ENCODE measurements at places on chromosomes 6 and 20.

DNA sequence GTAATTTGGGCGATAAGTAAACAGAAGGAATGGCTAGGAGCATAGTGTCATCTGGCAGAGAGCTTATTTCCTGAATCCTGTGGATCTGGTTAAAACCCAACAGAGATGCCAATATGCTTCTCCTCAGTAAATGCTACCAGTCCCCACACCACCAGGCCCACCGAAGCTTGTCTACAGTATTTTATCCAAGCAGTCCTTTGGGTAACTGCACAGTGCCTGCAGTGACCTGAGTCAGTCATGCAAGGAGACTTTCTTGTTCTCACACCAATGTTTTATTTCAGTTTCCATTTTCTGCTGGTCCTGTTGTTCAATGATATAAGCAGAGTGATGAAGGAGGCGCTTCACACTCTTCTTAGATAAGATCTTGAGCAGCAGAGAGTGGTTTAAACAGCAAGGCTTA, 326.3 kb downstream of the RIMS1 start:
- DNase-seq, result no peak

- no peak for DNase-seq
Observed at GRCh38 chr20:30593572-30593971, 663.9 kb upstream of the DEFB115 start.

- no peak for DNase-seq
Observed at GRCh38 chr6:11606332-11606731, 68.8 kb downstream of the TMEM170B start.

DNA sequence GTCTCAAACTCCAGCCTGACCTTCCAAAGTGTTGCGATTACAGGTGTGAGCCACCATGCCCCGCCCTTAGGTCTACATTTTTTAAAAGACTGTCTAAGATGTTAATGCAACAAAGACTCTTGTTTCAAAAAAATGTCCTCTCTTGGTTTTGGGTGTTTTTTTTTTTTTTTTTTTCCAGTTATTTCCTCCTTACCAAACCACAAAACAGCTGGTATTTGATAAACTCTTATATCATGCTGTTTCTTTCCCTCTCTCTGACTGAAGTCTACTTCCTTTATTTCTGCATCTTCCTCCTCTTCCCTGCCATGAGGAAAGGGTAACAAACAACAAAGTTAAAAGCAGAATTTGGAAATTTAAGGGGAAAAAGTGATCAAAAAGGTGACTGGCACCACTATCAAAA, 21.2 kb downstream of the STK38 start:
- no peak for DNase-seq

DNA sequence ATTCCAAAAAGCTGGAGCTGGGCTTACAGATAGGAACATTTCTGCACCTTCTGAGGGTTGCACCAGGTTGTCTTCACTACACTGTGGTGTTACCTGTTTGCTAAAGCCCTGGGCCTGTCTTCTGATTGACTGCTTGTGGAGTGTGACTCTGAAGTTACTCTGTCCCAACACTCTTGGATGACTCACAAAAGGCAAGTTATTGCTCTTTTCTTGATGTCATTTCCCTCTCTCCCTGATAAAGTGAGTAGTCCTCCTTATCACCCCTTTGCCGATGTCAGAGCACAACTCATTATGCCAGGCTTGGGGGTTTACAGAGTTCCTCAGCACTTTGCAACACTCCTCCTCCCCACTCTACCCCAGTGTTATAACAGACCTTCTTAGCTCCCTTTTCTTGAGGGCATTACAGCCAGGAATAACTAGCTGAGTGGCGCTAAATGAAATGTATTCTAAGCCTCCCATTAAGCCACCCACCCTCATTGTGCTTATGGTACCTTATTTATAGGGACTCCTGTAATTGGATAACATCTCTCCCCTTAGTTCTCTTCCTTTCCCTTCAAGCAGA, 36.1 kb upstream of the NKX2-4 start:
- DNase-seq, result no peak

- no peak for DNase-seq
Observed at GRCh38 chr20:50376888-50377459, 133.2 kb upstream of the PTPN1 start.

GRCh38 chr20:1094751-1095150, 23.7 kb upstream of the PSMF1 start:
- DNase-seq, result no peak

- DNase-seq, result no peak
Observed at GRCh38 chr6:49087369-49087768, 375.7 kb downstream of the MMUT start.

DNA sequence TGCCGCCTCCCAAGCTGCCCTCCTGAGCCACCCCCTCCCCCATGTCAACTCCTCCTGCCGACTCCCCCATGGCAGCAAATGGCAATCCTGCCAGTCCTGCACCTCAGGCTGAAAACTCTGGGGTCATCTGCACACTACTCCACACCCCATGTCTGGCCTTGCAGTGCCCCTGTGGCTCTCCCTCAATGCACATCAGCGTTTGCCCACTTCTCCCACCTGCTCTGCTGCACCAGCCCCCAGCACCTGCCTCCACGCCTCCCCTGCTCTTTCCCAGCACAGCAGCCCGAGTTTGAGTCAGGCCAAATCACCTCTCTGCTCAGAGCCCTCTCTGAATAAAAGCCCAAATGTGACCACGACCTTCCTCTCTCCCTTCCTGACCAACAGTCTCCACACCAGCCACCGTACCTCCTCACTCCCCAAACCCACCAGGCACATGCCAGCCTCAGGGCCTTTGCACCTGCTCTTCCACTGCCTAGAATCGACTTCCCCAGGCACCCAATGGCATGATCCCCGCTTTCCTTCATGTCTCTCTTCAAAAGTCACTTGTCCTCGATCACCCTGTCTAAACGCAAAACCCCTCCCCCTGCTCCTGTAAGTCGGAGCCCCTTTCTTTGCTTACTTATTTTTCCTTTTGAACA, 4.3 kb downstream of the PXDC1 start:
- no peak for DNase-seq

GRCh38 chr6:124052120-124052519, 248.5 kb downstream of the NKAIN2 start:
- DNase-seq, result no peak

GRCh38 chr20:59662161-59662560, 57.8 kb downstream of the PHACTR3 start:
- no peak for DNase-seq
